Tongue (tissue), 3 donors: ENCODE measurements at places on chromosomes 13 and 19. TPM values are rescaled to one million over a fixed set of nuclear protein-coding genes. Genes with fewer than 3 reads are reported as not detected.

Gene ZNF443
- 11.1 TPM for total RNA-seq

Gene ZNF729
- 0.10 TPM for total RNA-seq

Gene CACNG8
- total RNA-seq: 0.10 TPM

Gene PLIN5
- 4.8 TPM for total RNA-seq

Gene MAU2
- 59.6 TPM for total RNA-seq

Gene FGF22
- total RNA-seq: not detected

Gene ZNF266
- total RNA-seq: 21.1 TPM

Gene CYP4F8
- not detected for total RNA-seq

Gene ERICH6B
- not detected for total RNA-seq

Gene CGB7
- 0.21 TPM for total RNA-seq

Gene LRRC8E
- 3.8 TPM for total RNA-seq

Gene TCF3
- total RNA-seq: 85.2 TPM

Gene MEF2B
- total RNA-seq: not detected

Gene NPHS1
- total RNA-seq: not detected

Gene FFAR2
- total RNA-seq: 15.6 TPM

Gene KIR2DL4
- total RNA-seq: not detected

Gene MBD3L3
- total RNA-seq: not detected
